ENCODE measurements at places on chromosomes 3 and 15.

GRCh38 chr15:85027033-85027380 is 45.4 kb downstream of the PDE8A start:
- no peak for DNase-seq

GRCh38 chr3:8846176-8846575 is 76.8 kb upstream of the OXTR start:
- no peak for DNase-seq

DNA sequence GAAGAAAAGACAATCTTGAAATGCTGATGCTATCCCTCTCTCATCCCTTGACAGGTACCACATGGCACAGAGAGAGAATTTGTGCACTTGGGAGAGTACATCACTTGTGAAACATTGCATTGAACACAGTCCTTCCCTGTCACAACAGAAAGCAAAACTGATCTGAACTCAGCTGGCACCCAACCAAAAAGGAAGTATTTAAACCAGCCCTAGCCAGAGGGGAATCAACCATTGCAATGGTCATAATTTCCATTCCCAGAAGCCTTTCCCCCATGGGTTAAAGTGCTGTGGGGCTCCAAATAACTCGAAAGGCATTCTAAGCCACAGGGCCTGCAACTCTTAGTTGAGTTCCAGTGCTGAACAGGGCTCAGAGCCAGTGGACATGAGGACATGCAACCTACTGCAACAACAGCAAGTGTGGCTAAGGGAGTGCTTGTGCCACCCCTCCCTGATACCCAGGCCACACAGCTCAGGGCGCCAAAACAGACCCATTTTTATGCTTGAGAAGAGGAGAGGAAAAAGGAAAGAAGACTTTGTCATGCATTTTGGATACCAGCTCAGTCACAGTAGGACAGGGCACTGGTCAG is 530.8 kb upstream of the BCHE start:
- DNase-seq: no peak

- no peak for DNase-seq
Measured at GRCh38 chr3:193910886-193911738, 224.8 kb upstream of the HES1 start.

GRCh38 chr3:193605876-193606275 is 12.9 kb downstream of the OPA1 start:
- peak; percentile 10 for DNase-seq

Measured in stimulated activated CD4-positive, alpha-beta T cell treated with anti-CD3 and anti-CD28 coated beads, Interleukin-1b, Interleukin-23, amount 100 ng/mL, for 1 hour (primary cell).